ENCODE measurements at places on chromosomes 12 and 14.

- no peak for DNase-seq
Measured at GRCh38 chr14:56817396-56817921, 7.2 kb upstream of the OTX2 start.

DNA sequence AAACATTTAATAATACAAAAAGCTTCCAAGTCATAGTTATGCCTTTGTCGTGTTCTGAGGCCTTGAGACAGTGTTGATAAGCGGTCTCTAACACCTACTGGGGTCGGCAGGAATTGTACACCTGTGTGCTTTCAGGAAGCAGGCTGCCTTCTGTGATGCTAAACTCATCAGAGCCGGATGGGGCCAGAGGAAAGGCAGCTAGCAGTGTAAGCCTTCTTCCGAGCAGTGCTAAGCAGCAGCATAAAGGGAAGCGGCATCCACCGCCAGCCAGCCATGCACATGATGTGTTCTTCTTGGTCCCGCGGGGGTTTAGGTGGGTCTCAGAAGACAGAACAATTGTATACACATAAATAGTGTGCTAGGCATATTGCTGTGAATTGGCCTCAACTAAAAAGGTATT, 159.3 kb downstream of the SLC15A4 start:
- no peak for DNase-seq

DNA sequence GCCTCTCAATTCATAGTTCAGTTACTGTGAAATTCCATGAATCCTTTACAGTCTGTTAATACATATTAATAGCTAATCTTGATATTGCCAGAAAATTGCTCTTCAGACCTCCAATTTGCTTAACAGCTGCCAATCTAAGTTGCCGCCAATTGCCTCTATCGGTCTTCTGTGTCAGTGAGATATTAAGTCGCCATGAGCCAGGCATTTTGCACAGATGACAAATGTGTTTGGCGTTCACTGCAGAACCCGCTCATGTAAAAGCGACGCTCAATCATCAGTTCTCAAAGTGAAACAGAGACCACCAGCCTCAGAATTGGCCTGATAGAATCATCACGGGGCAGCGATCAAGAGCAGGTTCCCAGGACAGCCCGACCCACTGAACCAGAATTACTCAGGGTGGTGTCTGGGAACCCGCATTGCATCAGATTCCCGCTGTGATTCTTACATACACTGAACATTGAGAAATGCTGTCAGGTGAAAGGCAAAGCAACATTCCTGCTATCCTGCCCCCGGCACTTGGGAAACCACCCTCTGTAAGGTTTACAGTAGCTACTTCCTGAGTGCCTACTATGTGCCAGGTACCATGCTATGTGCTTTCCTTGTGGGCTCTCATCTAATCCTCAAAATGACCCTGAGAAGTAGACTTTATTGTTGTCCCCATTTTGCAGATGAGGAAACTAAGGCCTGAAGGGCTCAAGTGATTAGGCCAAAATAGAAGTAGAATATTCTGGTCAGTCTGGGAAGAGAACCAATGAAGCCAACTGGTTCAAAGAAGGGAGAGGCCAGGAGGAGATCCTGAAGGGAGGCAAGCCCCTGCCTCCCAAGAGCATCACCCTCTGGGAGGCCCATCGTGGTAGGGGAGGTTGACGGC, 216.4 kb downstream of the SLC41A2 start:
- no peak for DNase-seq

GRCh38 chr14:78141590-78141989, 28.6 kb upstream of the NRXN3 start:
- DNase-seq = no peak

DNA sequence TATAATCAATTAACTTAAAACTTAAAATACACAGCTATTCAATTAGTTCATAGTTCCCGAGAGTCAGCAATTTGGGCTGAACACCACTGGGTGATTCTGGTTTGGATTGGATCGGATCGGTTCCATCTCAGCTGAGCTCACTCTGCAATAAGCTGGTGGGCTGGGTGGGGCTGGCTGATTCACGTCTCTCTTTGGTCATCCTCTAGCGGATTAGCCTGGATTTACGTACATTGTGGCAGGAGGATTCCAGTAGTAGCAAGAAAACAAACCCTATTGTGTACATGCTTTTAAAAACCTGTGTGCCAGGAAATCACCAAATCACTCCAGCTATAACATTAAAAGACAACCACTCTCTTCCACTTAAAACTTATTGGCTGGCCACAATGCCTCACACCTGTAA, 3.2 kb upstream of the CLEC4C start:
- no peak for DNase-seq

- no peak for DNase-seq
Measured at GRCh38 chr14:92731622-92732115, 16.8 kb downstream of the LGMN start.

GRCh38 chr14:55062517-55063351, 11.3 kb downstream of the MAPK1IP1L start:
- no peak for DNase-seq

DNA sequence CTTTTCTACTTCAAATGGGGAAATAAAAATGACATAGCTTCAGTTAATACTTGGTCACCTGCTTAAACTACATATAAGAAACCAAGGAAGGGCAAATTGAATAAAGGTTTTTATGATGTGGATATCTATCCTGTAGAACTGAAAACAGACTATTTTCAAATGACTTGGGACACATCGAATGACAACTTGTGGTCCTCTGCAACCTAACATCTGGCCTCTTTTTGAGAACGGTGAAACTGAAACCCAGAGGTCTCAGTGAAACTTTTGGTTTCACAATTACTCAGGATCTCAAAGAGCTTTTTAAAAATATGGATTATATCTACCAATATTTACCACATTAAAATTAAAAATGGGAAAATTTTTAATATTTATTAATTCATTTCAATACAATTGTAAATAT, 65.2 kb downstream of the PPP2R5E start:
- DNase-seq = no peak

- DNase-seq = no peak
Measured at GRCh38 chr14:29584992-29585391, 342.7 kb downstream of the PRKD1 start.

DNA sequence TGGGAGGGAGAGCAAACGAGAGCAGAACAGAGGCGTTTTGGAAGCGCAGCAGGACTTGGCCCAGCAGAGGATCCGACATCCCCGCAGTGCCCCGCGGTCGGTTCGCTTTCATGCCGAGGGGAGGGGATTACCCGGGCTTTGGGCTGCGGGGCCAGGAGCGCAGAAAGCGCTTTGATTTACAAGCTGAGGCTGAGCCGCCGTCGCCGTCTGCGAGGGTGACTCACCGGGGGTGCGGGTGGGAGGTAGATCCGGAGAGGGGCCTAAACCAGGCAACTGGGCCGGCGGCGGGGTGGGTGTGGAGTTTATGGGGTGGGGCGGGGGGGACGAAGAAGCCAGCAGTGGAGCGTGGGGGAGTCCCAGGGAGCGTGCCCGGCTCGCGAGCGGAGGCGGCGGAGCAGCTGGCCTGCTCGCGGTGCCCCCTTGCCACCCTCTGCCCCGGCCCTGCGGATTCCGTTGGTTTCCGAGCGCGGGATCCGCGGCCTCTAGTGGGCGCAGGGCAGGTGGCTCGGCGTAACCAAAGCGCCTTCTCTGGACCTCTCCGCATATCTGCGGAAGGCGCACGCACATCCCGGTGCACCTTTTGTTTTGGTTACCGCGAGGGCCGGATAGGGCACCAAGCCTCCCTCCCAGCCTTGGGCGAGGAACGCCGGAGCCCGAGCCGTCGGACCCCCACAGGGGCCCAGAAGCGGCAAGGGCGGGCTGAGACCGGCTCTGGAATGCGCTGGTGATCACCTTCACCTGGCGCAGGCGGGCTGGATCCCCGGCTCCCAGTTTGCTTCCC, 2.6 kb downstream of the SIX4 start:
- peak; percentile 58 for DNase-seq

DNA sequence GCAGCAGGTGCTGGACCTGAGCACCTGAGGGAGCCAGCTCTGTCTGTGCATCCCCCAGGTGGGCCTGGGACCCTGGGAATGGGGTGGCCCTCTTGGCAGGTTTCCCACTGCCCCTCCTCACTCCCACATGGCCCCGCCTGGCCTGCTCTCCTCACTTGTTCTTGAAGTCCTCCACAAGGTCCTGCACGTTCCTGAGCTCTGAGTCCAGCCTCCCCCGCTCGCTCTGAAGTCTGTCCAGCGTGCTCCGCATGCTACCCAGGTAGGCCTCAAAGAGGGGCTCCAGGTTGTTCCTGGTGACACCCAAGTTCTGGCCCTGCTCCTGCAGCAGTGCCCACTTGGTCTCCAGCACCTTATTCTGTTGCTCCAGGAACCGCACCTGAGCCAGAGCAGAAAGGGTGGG, 2.9 kb downstream of the KRT79 start:
- DNase-seq = no peak

DNA sequence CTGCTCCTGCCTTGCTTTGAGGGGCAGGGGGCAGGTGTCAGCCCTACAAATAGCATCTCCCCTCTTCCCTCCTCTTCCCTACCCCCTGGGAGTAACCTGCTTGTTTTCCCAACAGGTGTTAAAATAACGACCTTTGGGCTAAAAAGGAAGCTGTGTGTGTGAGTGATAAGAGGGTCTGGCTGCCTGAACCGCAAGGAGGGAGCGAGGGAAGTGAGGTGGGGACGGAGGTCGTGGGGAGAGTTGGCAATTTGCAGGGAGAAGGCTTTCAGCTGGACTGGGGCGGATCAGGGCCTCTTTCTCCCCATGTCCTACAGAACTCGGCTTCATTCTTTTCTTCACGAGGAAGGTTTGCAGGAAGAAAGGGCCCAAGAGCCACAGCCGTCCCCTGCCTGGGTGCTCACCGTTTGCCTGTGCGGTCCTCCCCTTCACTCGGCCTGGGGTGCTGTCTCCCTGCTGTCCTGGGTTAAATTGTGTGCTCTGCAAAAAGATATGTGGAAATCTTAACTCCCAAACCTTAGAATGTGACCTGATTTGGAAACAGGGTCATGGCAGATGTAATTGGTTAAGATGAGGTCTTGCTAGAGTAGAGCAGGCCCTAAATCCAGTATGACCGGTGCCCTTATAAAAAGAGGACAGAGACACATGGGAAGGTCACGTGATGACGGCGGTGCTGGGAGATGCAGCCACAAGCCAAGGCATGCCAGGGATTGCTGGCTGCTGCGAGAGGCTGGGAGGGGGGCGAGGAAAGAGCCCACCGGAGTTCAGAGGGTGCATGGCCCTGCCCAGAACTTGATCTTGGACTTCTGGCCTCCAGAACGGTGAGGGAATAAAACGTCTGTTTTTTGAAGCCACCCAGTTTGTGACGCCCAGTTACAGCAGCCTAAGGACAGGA, 38.7 kb upstream of the NCOR2 start:
- no peak for DNase-seq

DNA sequence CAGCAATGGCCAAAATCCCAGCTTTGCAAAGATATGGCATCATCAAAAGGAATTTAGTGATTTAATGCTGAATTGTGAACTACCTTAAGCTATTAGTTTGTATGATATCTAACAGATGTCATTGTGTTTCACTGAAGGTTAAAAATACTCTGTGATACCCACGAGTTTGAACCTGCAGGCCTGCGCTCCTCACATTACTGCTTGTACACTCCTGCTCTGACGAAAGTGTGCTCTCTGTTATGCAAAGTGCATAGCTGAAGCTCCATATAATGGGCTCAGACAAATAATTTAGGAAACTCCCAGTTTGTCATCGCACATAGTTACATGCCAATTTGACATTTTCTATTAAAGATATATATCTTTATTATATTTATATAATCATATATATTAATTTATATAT, 52.2 kb downstream of the SPPL3 start:
- no peak for DNase-seq

DNA sequence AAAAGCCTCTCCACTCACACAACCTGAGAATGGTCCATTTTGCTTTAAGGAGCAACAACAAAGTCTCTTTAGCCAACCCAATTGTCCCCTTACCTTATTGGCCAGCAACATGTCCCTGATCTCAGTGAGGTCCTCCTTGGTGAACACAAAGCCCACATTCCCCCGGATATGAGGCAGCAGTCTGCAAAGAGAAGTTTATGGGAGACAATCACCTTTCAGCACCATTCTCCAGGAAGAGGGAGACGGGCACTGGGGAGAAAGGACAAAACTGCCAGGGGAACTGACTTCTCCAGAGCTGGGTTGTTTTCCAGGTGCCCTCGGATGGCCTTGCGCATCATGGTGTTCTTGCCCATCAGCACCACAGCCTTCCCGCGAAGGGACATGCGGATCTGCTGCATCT, 1.9 kb downstream of the RPLP0 start:
- DNase-seq = no peak

DNA sequence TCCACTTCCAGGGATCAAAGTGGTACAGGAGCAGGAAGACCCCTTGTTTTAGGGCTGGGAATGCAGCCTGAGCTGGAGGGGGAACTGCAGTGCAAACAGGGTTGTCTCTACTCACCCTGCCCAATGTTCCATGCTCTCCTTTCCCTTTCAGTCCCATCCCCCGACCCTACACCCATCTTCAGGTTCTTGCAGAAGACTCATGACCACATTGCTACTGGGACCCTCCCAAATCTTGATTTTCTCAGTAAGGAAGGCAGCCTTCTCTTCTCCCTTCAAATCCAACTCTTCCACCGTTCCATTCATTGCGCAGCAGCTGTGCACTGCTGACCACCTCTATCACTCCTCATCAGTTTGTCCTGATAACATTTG, 1.9 kb downstream of the SERPINA11 start:
- DNase-seq = no peak

GRCh38 chr12:104336115-104336514, 32.6 kb downstream of the EID3 start:
- DNase-seq = no peak

- no peak for DNase-seq
Measured at GRCh38 chr14:76118594-76118993, 33.1 kb upstream of the GPATCH2L start.

- no peak for DNase-seq
Measured at GRCh38 chr12:17802657-17803641, 287.0 kb downstream of the RERGL start.

DNA sequence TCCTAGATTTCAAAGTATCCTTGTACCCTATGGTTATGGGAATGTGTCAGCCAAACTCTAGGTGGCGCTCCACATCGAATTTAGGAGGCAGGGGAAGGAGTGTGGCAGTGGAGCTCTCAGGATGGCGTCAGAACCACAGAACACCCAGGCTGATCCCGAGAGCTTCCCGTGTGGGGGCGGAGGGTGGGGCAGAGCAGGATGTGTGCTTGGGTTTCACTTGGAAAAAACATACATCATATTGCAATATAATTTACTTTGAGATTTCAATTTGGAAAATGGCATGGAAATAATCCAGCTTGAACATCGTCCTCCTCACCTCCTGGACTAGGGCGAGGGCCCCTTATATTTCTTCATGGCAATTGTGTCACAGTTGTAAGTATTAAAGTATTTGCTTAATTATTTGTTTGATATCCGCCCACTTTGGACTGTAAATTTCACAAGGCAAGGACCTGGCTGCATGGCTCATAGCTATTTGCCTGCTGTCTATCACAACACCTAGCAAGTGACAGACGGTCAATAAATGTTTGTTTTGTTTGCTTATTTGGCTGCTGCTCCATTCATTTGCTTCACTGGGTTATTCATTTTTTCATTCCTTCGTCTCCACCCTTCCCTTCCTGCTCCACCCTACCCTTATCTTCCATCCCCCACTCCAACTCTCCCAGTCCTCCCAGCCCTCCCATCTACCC, 221.5 kb upstream of the HMGA2 start:
- peak; percentile 29 for DNase-seq
